Nucleus accumbens (tissue), 56 donors: ENCODE measurements at places on chromosomes 11 and 22.

- no peak for DNase-seq
Measured at GRCh38 chr11:57793351-57794115, 31.9 kb downstream of the CTNND1 start.

GRCh38 chr11:20362481-20362880 is 1.0 kb upstream of the HTATIP2 start:
- DNase-seq: no peak

GRCh38 chr22:25368271-25368670 is 148.8 kb downstream of the CRYBB2 start:
- DNase-seq: no peak

DNA sequence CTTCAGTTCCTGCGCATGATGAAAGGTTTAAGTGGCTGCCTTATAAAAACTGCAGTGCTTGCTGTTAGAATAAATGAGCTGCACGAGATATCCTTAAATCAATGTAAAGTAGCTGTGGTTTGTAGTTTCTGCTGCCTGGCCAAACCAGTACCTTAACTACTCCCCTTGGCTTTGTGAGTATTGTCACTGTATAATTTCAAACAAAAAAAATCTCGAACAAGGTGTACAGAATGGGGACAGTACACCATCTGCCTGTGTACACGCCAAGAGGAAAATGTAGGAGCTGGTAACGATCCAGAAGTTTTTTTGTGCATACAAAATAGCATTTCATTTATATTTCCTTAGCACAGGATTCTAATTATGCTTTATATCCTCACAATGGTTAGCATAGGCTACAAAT is 20.6 kb upstream of the NDUFC2 start:
- DNase-seq: no peak

GRCh38 chr11:39571081-39571480 is 1888.4 kb downstream of the LRRC4C start:
- DNase-seq: no peak

DNA sequence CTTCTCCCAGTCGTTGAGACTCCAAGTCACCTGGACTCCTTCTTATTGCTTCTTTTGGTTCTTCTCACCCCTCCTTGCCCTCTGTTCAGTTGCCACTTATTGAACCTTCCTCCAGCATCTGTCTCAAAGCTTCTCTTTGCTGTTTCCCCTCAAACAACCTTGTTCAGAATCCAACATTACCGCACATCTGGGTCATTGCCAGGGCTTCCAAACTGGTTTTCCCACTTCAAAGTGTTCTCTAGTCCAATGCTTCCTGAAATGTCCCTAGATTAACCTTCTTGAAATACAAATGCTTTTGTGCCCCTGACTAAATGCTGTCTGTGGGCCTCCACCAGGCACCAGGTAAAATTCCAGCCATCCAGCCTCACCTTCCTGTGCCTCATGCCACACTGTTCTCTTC is 100.8 kb upstream of the TTC12 start:
- DNase-seq: no peak

DNA sequence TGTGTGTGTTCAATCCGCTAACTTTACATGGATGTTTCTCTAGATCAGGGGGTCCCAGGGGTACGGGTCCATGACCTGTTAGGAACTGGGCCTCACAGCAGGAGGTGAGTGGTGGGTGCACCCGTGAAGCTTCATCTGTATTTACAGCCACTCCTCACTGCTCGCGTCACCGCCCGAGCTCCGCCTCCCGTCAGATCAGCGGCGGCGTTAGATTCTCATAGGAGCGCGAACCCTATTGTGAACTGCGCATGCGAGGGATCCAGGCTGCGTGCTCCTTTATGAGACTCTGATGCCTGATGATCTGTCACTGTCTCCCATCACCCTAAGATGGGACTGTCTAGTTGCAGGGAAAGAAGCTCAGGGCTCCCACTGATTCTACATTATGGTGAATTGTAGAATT is 31.9 kb downstream of the MRGPRD start:
- DNase-seq: no peak

DNA sequence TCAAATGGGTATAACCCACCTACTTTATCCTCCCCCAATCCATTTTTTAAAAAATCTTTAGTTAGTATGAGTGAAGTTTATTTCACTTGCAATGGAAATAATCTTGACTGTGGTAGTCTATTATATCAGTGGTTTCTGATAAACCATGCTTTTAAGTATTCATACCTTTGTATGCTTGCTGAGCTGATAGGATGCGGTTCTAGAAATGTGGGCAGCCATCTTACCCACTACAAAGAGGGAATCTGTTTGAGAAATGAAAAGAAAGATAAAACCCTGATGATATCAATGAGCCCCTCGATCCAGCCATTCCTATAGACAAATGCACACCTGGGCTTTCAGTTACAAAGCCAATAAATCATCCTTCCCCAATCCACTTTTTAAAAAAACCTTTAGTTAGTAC is 13.8 kb upstream of the PVALB start:
- DNase-seq: no peak

GRCh38 chr11:45457649-45458048 is 171.5 kb upstream of the SYT13 start:
- DNase-seq: no peak

- no peak for DNase-seq
Measured at GRCh38 chr11:86117712-86118063, 48.8 kb upstream of the PICALM start.

GRCh38 chr11:121618516-121618915 is 165.7 kb upstream of the SORL1-AS1 start:
- no peak for DNase-seq

DNA sequence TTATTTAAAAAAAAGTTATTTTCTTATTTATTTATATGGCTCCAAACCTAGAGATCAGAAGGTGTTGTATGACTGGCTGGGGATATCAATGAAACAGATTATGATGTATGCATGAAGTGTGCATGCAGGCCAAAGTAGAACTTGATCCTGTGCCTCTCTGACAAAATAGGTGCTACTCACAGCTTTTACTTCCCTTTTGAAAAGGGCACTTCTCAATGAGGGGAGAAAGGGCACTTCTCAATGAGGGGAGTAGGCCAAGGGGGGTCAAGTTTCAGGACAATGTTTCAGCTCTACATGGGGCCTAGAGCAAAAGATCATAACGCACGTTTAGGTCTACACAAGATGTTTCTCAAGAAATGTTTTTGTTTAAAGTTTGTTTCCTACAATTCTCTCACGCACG is 397.5 kb downstream of the ETS1 start:
- no peak for DNase-seq

- DNase-seq: no peak
Measured at GRCh38 chr11:77074205-77074604, 7.4 kb downstream of the CAPN5 start.

DNA sequence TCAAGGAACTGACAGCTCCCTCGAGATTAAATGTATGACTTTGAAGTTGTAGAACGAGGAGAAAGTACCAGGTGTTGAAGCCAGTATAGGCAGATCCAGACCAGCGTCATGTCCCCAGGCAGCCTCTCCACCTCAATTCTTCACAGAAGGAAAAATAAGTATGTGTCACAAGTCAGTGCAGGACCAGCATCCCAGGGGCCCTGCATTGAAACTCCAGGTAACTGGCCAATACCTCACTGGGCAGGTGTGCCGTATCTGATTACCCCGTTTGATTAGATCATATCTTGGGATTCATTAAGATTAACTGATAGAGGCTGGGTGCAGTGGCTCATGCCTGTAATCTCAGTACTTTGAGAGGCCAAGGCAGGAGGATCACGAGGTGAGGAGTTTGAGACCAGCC is 466.7 kb upstream of the B3GAT1 start:
- DNase-seq: no peak

- no peak for DNase-seq
Measured at GRCh38 chr22:44362249-44363012, 49.7 kb upstream of the SHISAL1 start.

GRCh38 chr11:114466742-114467141 is 27.5 kb downstream of the REXO2 start:
- no peak for DNase-seq

DNA sequence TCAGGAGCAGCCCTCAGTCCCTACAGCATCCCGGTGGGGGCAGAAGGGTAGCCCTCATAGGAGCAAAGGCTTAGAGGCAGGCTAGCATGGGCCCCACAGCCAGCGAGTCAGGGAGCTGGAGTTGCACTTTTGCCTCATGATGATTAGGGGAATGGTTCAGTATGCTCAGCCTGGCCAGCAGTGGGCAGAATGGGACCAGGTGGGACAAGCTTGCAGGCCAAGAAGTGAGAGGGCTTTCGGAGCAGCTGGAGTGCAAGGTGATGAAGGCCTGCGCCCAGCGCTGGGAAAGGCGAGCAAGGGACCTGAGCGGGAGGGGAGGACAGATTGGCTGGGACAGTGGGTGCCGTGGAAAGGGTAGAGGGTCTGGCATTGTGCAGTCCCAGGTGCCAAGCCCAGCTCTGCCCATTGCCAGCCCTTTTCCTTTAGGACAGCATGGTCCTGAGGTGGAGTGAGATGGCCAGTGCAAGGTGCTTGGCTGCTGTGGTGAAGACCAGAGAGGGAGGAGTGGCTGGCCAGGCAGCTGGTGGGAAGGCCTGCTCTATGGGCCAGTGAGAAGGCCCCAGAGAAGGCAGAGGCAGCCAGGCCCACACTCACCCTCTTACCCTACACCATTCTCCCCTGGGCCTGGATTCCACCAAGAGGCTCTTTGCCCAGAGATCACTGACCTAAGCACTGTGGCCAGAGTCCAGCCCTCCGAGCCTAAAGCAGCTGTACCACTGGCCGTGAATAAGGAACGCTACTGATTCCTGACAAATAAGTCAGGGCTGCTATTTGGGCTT is 47.9 kb upstream of the SUSD2 start:
- DNase-seq: peak; percentile 13

DNA sequence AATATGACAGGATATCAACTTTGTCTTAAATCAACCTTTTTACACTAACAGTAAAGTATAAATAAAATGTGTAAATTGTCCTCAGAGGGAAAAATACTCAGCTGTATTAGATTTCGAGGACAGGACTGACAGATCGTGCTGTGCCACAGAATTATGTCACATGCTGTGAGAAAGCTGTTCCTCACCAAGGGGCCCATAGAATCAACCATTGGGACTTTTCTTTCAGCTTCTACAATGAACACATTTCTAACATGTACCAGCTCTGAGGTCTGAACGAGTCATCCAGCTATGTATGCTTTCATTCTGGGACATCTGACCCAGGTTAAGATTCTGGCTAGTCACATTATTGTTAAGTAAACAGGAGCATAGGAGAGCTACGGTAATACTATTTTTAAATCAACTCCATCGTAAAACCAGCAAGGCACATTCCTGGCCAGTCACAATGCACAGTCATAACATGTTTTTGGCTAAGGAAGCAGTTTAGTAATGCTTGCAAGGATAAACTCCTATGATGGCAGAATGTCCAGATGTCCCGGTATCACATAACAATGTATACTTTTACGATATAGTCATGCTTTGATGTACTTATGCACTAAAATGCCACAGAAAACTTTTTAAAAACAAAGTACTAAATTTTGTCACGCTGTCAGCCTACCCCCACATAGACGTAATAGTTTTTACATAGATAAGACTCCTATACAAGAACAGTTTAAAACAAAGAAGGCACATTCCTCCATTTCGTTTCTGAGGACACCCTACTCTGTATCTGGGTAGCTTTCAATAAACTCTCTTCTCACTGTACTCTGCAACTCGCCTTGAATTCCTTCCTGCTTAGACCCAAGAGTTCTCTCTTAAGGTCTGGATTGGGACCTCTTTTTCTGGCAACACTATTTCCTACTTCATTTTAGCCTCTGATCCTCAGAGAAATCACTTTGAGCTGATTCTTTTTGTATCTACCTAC is 27.4 kb downstream of the ZNF214 start:
- no peak for DNase-seq

GRCh38 chr11:68002938-68003845 is 705 bp downstream of the UNC93B1 start:
- DNase-seq: no peak

GRCh38 chr11:18614667-18615066 is 15.1 kb downstream of the MISFA start:
- DNase-seq: no peak

DNA sequence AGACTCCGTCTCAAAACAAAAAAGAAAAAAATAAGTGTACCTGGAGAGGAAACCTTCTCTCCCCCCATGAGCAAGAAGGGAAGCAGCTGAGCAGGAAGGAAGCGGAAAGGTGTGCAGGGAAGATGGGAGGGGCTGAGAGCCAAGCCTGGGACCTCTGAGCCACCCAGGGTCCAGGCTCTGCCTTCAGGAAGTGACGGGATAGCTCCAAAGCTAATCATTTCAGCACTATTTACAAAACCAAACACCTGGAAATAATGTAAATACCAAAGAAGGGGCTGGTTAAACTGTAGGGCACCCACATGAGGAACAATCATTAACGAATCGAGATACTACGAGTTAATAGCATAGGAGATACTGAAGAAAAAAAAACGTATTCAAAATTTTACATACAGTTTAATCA is 27.9 kb downstream of the ARRB1 start:
- no peak for DNase-seq

GRCh38 chr11:3890014-3890413 is 34.5 kb downstream of the STIM1 start:
- DNase-seq: no peak

GRCh38 chr11:31788085-31788484 is 23.0 kb downstream of the PAX6 start:
- DNase-seq: no peak

DNA sequence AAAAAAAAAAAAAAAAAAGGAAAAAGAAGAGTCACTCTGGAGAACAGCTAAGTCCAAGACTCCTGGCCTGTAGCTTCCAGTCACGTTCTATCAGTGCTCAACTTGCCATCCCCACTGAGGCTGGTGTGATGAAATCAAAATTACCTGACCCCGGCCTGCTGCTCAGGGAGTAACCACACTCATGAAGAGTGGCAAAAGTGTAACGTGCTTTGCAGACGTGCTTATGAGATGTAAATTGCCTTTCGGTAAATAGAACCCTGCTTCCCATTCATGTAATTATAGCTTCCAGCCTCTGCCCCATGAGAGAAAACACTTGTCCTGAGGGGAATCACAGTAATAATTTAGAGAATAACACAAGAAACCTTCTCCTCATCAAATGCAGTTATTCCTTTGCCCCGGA is 28.2 kb upstream of the CHKA start:
- no peak for DNase-seq
